T-helper 17 cell (primary cell): ENCODE measurements at places on chromosomes 1 and 21.

DNA sequence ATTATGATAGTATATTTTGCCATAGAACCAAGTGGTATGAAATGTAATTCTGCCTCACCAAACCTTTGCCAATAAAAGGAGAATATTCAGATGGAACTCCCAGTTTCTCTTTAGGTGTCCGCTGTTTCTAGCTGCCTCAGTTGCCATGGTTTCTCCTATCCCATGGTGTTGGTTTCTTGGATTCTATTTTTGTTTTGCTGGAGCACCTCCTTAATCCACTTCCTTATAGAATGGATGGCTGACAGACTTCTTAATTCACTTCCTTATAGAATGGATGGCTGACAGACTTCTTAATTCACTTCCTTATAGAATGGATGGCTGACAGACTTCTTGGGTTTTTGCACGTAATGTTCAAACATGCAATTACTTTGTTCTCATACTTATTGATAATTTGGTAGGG lies 43.7 kb downstream of the ADARB1 start:
- no peak for DNase-seq

- no peak for DNase-seq
These were observed 73.8 kb downstream of the RPE65 start for GRCh38 chr1:68375919-68376318.

GRCh38 chr1:29602203-29602602 lies 365.9 kb downstream of the PTPRU start:
- DNase-seq, result no peak

GRCh38 chr1:236455243-236455642 lies 61.2 kb downstream of the EDARADD start:
- no peak for DNase-seq

- no peak for DNase-seq
These were observed 25.2 kb downstream of the RPS6KA1 start for GRCh38 chr1:26554781-26555180.

GRCh38 chr1:171653796-171654195 lies 1.3 kb upstream of the MYOC start:
- DNase-seq, result no peak

GRCh38 chr1:75345538-75346292 lies 211.5 kb downstream of the LHX8 start:
- no peak for DNase-seq

- no peak for DNase-seq
These were observed 55.6 kb downstream of the FBXO42 start for GRCh38 chr1:16296643-16297042.

DNA sequence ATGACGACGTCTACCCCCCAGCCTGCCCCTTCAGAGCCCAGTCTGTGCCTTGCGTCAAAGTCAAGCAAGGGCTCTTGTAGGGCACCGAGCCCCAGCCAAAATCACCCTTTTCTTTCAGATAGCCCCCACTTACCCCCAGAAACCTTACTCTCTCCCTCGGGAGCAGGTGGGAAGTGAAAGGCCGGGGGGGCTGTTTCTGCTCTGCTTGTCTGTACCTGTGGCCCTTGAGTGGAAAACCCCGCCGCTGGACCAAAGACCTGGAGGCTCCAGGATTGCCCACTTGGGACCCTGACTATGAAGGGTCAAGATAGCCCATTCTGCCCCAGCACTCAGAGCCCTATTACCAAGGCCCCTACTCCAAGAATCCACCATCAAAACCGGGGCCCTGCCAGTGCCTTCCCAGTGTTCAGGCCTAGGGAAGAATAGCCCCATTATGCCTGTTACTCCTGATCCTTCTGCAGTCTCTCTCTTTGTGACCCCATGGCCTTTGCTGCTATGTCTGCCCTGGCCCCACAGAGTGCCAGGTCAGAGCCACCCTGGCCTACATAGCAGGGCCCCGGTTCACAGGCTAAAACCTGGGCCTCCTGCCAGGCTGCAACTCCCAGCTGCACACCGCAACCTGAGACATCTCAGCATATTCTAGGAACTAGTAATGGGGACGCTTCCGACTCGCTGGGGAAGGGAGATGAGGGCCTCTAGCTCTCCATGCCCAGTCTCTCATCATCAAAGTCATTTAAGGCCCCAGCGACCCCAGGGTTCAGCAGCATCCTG lies 22.2 kb upstream of the HPDL start:
- no peak for DNase-seq

DNA sequence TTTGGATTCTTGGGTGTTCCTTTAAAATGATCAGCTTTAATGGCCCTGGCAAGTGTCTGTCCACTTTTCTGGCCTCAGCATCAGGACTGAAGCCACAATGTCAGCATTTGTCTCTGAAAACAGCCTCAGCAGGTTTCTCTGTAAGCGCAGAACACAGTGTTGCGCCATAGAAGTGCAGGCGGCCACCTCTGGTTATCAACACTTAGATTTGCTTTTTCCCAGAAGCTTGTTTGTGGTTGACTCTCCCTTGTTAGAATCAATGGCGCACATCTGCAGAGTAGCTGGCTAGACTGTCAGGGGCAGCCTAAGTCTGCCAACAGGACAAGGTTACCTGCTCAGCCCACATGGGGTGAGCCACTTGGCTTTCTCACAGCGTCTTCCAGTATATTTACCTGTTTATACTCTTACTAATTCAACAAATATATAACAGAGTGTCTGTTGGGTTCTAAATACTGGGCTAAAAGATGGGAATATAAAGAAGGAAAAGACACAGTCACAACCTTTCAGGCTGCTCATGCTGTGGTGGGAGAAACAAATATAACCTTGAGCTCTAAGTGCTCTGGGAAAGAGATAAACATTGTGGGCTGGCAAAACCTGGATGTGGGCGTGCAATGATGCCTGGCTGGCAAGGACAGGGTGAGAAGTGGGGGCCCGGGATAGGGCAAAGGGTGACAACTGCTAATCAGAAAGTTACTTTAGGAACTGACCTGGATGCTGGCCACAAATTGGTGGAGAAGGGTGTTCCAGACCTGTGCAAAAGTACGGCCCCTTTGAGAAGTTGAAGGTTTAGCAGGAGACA lies 149.3 kb upstream of the KIAA0040 start:
- no peak for DNase-seq

DNA sequence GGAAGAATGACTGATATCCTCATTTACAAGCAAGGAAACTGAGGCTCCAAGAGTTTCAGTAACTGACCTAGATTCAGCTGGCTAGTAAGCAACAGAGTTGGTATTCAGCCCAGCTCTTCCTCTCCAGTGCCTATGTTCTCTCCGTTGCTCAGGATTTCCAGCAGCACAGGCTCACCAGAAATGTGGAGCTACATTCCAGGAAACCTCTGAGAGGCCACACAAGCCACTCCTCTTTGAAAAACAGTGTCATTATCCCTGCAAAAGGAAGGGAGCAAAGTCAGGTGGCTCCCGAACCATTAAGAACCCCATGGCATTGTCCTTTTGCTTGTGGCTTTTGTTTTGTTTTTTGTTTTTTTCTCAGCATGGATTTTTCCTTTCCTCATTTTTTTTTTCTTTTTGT lies 40.6 kb upstream of the DUSP10 start:
- DNase-seq, result no peak

GRCh38 chr1:151680826-151681225 lies 35.8 kb downstream of the CELF3 start:
- DNase-seq, result no peak

GRCh38 chr1:84202126-84202525 lies 58.1 kb downstream of the PRKACB start:
- DNase-seq, result no peak

- DNase-seq, result no peak
These were observed 52.7 kb upstream of the GPR153 start for GRCh38 chr1:6313393-6314200.

- no peak for DNase-seq
These were observed 190.5 kb downstream of the HS2ST1 start for GRCh38 chr1:87104945-87105344.

DNA sequence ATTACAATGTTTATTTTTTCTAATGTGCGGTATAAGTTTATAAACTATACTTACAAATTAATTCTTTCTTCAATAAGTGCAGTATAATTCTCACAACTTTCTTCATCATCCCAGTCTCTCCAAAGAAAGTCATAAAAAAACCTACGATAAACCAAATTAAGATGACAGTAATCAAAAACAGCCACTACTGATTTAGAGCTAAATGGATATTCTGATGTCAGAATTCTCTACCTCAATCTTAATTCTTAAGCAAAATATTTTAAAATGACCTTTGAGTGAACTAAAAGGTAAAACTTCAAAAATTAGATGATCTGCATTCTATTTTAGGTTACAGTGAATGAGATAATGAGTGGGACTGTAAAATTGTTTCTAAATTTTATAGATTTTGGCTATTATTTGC lies 13.6 kb downstream of the SHCBP1L start:
- DNase-seq, result no peak

- DNase-seq, result no peak
These were observed 6.9 kb upstream of the A3GALT2 start for GRCh38 chr1:33327587-33328325.

GRCh38 chr21:38126666-38127303 lies 130.0 kb upstream of the KCNJ15 start:
- no peak for DNase-seq

DNA sequence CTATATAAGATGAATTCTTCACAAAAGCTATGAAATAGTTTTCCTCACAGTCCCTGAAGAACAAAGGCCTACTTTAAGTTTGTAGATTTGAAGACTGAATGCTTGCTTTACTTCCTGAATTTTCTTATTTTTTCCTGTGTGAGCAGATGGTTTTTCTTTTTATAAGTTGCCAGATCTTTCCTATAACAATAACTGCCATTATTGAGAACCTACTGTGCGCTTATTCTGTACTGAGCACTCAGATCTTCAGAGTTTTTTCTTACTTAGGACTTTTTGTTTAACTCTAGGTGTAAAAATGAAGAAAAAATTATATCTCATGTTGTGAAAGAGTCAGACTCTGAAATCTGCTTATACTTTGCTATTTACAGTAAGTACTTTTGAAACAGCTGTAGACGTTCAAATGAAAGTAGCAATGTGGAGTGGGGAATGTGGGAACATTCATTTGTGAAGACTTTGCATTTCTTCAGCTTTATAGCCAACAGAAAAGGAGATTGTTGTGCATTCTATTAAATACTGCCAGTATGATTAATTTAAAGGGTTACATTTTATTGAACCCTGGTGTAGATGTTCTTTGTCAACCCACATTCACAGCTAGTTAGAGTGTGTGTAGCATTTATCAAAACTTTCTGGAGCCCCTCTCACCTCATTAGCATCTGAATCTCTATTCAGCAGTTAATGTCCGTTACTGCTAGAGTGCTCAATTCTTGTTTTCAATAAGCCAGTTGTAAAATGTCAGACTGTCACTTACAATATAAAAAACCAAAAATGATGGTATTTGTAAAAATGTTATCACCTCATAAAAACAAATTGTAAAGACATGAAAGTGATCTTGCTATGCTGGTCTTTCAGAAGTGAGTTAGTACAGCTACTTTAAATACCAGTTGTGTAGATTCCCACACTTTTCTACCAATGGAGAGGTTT lies 29.0 kb downstream of the NFIA start:
- DNase-seq, result no peak

DNA sequence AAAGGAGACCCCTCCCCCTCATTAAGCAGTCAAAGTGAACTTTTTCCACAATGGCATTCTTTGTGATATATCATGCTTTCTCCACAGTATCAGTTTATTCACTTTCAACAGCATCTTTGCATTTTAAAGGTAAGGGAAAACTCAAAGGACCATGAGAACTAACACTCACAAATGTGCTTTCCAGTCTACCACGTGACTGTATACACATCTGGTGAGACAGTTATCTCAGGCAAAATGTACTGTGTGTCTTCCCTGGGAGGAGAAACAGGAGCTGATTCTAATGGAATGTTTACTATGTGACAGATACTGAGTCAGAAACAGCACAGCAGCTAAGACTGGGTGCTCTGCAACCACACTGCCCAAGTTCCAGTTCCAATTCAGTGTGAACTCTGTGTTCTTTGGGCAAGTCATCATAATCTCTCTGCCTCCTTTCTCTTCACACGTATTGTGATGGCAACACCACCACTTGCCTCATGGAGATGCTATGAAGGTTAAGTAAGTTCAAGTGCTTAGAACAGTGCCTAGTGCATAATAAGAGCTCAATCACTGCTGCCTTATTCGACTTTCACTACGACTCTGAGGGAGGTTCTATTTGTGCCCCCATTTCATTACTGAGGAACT lies 79.0 kb downstream of the SLC45A1 start:
- no peak for DNase-seq

- DNase-seq, result no peak
These were observed 3.5 kb downstream of the SLC66A1 start for GRCh38 chr1:19315378-19316198.

DNA sequence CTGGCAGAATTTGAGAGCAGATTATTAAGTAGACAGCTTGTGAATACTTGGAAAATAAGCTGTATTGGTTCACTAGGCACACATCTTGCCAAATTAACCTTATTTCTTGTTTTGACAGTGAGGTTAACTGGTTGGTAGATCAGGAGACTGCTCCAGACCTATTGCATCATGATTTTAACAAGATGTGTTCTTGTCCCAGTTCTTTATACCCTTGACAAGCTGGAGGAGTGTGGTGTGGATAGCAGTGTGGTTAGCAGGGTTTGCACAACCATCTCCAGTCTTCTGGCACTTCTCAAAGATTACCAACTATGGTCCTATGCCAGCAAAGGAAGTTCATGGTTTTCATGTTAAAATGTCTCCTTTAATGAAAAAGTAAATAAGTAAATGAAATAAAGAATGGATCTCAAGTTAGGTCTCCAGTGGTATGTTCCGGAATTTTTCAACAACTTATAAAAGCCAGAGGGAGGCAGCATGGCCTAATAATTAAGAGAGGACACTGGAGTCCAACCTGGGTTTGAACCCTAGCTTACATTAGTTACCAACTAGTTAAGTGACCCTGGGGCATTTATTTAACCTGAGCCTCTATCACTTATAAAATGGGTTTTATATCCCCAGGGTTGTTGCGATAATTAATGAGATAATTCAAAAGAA lies 34.1 kb downstream of the DDX20 start:
- DNase-seq, result no peak

- no peak for DNase-seq
These were observed 870.1 kb downstream of the BRINP3 start for GRCh38 chr1:189607477-189608096.

- DNase-seq, result no peak
These were observed 2.2 kb downstream of the TCEA3 start for GRCh38 chr1:23422241-23422877.

DNA sequence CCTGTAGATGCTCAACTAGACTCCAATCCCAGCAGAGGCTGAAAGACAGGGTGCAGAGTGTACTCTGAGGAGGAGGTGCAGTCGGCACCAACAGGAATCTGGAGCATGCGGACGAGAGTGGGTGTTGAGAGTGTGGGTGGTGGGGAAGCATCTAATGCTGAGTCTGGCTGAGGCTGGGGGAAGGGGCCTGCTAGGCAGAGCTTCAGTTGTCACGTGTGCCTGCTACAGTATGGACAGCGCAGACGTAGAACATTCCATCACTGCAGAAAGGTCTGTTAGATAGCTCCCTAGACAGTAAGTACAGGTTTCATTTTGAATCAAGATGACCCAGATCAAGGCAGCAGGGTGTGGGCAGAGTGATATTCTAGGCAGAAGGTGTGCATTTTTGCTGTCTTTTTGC lies 23.1 kb downstream of the SNAP47 start:
- no peak for DNase-seq

- no peak for DNase-seq
These were observed 17.2 kb upstream of the OLIG2 start for GRCh38 chr21:33008333-33009051.

DNA sequence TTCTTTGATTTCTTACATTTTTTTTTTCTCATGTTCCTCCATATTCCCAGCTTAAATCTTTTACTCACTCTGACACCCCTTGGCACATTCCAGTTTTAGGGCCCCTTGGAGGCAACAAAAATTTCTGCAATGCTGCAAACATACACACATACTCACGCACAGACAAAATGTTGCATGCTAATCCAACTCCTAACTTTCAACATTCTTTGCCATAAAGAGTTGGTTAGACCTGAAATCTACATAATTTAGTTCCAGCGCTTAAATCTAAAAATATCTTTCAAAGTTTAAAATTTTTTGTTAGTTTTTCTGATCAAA lies 103.9 kb downstream of the PTPN14 start:
- no peak for DNase-seq
